HepG2 (cell line): ENCODE measurements at places on chromosomes 3 and 15. TPM values are rescaled to one million over a fixed set of nuclear protein-coding genes. Genes with fewer than 3 reads are reported as not detected.

The ACP3 gene
- total RNA-seq = not detected in 2 replicates

The LDHAL6B gene
- not detected in 2 replicates for total RNA-seq

- no peaks in the 10 kb centered on the region; the same call in 1 of the 2 replicates for H3K27me3 ChIP-seq
- no peak overlapping the region for H3K27ac ChIP-seq
- no peaks in the 10 kb centered on the region for H3K36me3 ChIP-seq
- no peak for DNase-seq
These were observed 61.3 kb upstream of the RAB6B start for GRCh38 chr3:133956982-133957381.

DNA sequence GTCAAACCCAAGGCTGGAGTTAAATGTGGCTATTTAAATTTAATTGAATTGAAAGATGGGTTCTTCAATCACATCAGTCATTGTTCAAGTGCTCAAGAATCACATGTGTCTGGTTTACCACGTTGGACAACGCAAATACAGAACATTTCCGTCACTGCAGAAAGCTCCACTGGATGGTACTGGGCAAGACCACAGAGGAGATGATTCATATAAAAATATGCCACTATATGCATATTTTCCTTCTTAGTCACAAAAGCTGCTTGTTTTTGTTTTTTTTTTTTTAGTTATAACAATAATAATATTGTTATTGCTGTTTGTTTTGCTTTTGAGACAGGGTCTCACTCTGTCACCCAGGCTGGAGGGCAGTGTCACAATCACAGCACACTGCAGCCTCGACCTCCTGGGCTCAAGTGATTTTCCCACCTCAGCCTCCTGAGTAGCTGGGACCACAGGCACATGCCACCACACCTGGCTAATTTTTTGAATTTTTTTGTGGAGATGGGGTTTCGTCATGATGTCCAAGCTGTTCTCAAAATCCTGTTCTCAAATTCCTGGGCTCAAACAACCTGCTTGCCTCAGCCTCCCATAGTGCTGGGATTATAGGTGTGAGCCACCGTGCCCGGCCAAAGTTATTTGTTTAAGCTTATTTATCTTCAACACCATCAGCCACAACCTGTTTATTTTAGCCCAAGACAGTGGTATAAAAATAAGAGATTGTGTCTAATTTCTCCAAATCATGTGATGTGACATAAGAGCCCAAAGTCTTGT is 19.4 kb downstream of the RTP3 start:
- no peaks in the 10 kb centered on the region for H3K27me3 ChIP-seq
- no peak for DNase-seq
- no peak overlapping the region for H3K4me3 ChIP-seq
- no peak overlapping the region for H3K27ac ChIP-seq

- H3K27me3 ChIP-seq = peaks cover 18% of the 10 kb centered on the region
- H3K4me1 ChIP-seq = no peaks in the 10 kb centered on the region
- H3K4me3 ChIP-seq = no peak within 1 kb of the TSS
- no peak for DNase-seq
- no peaks in the 10 kb centered on the region for H3K36me3 ChIP-seq
These were observed at the start of gene MUC4 for GRCh38 chr3:195811756-195812155. MUC4 (minus strand) TSS chr3:195811929; CDS start chr3:195811817, 112 bp downstream.

- peaks cover 16% of the 10 kb centered on the region for H3K36me3 ChIP-seq
- no peak for DNase-seq
- H3K27me3 ChIP-seq = peaks cover 6% of the 10 kb centered on the region; the same call in 1 of the 3 replicates
- H3K4me3 ChIP-seq = no peak overlapping the region
- H3K4me1 ChIP-seq = peaks cover 26% of the 10 kb centered on the region
- no peak overlapping the region for H3K27ac ChIP-seq
These were observed 17.7 kb downstream of the ACAA1 start for GRCh38 chr3:38119248-38119544.

DNA sequence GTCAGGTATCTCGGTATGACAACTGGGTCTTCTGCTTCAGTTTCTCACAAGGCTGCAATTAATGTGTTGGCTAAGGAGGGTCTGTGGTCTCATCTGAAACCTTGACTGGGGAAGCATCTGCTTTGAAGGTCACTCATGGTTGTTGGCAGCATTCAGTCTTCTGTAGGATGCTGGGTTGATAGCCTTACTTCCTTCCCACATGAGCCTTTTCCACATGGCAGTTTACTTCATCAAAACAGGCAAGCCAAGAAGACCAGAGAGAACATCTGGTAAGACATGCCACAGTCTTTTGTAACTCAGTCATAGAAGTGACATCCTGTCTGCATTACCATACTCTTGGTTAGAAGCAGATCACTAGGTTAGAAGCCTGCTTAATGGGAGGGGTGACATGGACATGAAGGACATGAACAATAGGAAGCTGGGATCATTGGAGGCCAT is 49.5 kb downstream of the CMC1 start:
- no peak overlapping the region for H3K4me3 ChIP-seq
- no peaks in the 10 kb centered on the region for H3K27me3 ChIP-seq
- no peaks in the 10 kb centered on the region for H3K36me3 ChIP-seq
- no peak overlapping the region for H3K27ac ChIP-seq
- DNase-seq = no peak
- no peaks in the 10 kb centered on the region for H3K4me1 ChIP-seq

- H3K27ac ChIP-seq = no peak overlapping the region
- no peaks in the 10 kb centered on the region for H3K4me1 ChIP-seq
- H3K27me3 ChIP-seq = no peaks in the 10 kb centered on the region
- H3K36me3 ChIP-seq = no peaks in the 10 kb centered on the region
- no peak overlapping the region for H3K4me3 ChIP-seq
- no peak for DNase-seq
These were observed 164.4 kb upstream of the RORA start for GRCh38 chr15:61393524-61393923.

GRCh38 chr3:189148081-189148507 is 23.7 kb upstream of the TPRG1 start:
- no peak overlapping the region for H3K27ac ChIP-seq
- H3K36me3 ChIP-seq = no peaks in the 10 kb centered on the region
- no peaks in the 10 kb centered on the region; the same call in 2 of the 3 replicates for H3K27me3 ChIP-seq
- no peak overlapping the region for H3K4me3 ChIP-seq

- no peaks in the 10 kb centered on the region for H3K4me1 ChIP-seq
- H3K4me3 ChIP-seq = no peak overlapping the region
- no peak overlapping the region for H3K27ac ChIP-seq
These were observed 46.9 kb upstream of the PPP2R3A start for GRCh38 chr3:135918600-135918999.

GRCh38 chr3:157906627-157907026 is 199.6 kb downstream of the SHOX2 start:
- no peak overlapping the region for H3K4me3 ChIP-seq
- H3K27ac ChIP-seq = no peak overlapping the region
- DNase-seq = no peak
- no peaks in the 10 kb centered on the region for H3K36me3 ChIP-seq
